ENCODE measurements at places on chromosomes 3 and 15.

DNA sequence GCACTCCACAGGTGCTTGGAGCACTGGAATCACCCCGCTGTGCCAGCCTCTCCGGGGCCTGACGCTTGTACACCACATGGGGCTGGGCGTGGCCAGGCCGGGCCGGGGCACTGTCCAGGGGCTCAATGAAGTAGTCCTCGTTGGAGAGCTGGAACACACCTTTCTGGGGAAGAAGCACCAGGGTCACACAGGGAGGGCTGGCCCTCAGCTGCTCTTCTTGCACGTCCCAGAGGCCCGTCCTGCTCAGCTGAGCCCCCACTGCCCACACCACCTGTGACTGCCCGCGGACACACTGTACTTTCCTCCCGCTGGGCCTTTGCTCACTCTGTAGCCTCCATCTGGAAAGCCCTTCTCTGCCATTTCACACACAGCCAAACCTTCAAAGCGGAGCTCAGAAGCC, 13.3 kb downstream of the ADAMTS7 start:
- DNase-seq = no peak

GRCh38 chr3:197793247-197793646, 2.2 kb downstream of the LRCH3 start:
- no peak for DNase-seq

- no peak for DNase-seq
Measured at GRCh38 chr15:82958638-82959037, 6.1 kb upstream of the HOMER2 start.

DNA sequence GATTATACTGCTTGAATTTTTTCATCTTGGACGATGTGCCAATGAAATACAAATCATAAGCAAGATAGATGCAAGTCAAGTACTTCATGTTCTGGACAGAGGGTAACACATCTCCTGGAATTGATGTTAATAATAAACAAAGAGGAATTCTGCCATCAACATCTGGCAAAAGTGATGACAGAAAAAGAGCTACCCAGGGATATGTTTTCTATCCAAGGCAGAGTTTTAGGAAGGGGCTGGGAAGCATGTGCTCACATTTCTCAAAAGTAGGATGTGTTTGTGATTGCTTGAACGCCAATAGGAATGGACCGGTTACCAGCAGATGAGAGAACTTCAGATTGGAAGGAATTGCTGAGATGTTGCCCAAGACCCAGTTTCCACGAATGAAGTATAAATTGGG, 242.6 kb upstream of the AGTR1 start:
- DNase-seq = no peak

DNA sequence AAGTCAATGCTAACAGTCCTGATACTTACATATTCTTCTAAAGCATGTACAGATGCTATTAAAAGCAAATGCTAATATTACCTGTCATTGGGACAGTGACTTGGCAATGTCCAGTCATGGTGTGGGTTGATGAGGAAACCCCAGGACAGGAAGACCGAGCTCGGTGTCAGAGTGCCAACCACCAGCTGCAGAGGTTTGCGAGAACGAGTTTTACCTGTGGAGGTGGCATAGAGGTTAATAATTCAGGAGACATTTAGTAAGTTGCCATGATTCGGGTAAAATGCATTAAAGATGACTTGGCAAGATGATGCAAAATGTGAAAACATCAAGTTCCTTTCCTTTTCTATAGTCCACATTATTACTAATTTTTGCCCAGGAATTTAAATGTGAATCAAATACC, 94.5 kb downstream of the ABI3BP start:
- DNase-seq = no peak

DNA sequence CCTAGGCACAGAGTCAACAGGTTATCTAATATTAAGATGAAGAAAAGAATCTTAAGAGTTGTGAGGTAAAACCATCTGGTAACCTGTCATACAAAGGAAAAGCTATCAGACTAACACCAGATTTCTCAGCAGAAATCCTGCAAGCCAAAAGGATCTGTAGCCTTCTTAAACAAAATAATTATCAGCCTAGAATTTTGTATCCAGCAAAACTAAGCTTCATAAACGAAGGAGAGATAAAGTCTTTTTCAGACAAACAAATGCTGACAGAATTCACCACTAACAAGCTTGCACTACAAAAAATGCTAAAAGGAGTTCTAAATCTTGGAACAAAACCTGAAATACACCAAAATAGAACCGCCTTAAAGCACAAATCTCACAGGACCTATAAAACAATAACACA, 9.9 kb upstream of the IGSF11 start:
- no peak for DNase-seq

GRCh38 chr15:71709808-71710418, 100.4 kb upstream of the NR2E3 start:
- DNase-seq = no peak

DNA sequence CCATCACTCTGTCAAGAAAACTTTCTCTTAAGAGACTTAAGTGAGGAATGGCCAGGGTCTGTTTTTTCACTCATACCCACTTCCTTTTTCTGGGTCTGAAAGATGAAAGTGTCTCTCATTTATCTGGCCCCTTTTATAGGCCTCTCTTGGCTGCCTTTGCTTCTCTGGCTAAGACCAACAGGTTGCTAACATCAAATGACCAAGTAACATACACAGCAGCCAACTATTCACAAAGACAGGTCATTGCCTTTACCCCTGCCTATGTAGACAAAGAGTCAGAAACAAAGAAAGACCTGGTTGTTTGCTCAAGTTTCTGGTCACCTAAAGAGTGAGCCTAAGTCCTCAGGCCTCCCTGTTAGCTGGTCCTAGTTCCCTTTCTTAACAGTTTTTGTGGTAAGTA, 24.0 kb upstream of the CSTA start:
- no peak for DNase-seq

DNA sequence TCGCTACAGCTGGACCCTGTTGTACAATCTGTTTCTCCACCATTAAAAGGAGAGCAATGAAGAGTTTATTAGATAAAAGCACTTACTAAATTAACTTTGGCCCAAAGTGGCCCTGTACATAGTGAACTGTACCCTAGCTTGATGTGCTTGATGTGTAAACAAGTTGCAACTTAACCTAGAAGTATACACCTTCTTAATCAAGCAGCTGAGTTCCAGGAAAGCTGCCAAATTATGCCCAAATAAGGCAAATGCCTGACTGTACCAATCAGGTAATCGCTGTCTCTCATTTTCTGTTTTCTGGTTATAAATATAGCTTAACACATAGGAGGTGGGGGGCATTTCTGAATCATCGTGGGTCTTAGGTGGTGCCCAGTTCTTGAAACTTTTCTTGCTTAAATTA, 704.8 kb upstream of the CBLB start:
- no peak for DNase-seq

DNA sequence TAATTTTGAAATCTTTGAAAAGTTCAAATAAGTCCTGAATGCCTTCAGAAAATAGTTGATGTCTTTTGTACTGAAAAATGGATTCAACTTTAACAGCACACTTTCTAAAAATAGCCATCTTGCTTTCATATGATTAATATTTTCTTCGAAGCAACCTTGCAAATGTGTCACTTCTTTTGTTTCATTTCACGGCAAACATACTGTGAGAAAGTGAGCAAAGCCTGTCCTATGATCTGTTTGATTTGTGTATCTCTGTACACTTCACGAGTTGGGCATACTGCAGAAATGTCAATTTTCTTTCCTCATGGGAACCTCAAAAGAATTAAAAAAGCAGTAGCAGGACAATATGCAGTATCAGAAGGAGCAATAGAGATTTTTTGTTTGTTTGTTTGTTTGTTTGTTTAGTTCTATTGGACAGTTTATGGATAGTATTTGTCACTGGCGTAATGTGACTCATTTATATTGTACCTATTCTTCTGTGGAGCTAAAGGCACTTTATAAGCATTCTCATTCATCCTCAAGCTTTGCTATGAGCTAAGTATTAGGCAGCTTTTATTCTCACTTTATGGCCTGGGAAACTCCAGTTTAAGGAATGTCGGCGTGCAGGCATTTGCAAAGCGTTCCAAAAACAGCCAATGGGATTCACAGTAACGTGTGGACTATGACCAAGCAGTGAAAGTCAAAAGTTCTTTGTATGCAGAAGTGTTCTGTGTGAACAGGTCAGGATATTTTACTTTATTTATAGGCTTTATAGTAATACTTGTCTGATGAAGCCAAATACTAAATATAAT, 572.0 kb downstream of the NAALADL2 start:
- no peak for DNase-seq

GRCh38 chr3:171506743-171507319, 46.6 kb upstream of the TNIK start:
- DNase-seq = no peak

DNA sequence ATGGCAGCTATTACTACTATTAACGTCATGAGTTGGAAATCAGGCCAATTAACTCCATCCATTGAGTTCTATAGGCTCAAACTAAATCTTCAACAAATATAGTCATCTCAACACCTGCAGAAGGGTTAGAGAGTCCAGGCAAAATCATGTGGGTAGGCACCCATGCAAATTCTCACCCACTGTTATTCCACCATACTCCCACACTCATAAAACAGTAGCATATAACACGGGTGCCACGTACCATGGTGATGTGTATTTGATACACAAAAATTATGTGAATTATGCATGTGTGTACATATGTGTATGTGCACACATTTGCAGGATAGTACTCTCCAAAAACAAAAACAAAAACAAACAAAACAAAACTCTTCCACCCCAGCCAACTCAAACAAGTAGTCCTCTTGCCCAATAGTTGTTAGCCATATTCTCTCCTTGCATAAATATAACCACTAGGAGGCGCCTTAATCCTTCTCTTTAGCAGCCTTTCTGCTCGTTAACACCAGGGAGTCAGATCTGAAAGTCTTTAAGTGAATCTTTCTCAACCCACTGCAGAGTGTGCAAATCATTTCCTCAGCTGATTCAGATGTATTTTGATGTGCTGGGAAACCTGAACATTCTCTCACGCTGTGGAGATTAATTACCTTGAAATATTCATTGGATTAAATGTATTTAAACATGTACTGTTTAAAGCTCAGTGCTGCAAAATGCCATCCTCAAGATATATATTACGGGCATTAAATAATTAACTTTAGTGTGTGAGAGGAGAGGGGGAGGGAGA, 38.0 kb upstream of the COPB2 start:
- no peak for DNase-seq

- no peak for DNase-seq
Measured at GRCh38 chr15:73568564-73569280, 64.5 kb downstream of the NPTN start.

- DNase-seq = no peak
Measured at GRCh38 chr3:184512621-184513020, 49.0 kb upstream of the EPHB3 start.

DNA sequence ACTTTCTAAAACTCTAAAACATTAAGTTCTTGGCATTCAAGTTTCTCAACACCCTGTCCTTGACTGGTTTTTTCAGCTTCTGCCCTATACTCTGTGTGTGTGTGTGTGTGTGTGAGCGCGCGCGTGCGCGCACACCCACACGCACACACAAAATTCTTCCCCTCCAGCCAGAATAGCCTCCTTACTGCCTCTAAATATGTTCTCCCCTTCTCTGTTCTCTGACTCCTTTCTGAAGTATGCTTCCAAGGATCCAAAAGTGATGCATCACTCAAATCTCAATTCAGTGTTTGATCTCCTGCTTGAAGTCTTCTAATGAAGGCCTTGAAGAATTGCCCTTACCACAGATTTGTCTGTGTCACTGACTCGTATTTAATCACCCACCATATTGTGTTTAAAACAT, 129.8 kb downstream of the SLC25A26 start:
- DNase-seq = no peak

DNA sequence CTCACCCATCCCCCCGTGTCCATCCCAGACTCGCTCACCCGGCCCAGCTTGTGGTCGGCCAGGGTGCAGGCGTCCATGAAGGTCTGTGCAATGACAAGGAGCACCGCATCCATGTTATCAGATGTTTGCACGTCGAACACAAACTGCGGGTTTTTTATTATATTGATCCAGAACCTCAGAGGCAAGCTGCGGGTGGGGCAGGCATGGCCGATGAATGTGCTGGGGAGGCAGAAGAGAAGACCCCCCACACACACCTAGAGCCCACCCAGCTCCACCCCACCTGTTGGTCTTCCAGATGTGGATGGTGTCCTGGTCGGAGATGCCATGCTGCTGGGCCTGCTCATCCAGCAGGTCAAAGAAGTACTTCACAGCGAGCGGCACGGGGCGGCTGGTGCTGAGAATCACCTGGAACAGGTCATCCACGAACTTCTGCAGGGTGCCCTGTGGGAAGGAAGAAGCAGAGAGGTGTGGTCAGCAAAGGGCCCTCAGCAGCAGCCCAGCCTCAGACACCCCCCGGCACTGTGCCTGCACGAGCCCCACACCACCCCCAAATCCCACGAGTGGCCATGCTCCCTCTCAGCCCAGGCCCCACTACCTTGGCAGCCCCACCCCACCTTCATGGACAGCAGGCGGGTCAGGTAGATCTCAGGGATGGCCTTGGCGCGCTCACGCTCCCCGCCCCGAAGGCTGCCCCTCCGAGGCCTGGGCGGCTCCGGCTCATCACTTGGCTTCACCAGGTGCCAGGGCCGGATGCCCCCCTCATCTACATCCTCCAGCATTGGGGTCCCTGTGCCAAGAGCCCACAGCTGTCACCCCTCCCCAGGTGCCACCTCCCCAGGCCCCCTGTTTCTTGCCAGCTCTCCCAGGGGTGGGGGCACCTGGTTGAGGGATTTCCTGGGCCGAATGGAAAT, 20.3 kb downstream of the PLXNB1 start:
- no peak for DNase-seq

- no peak for DNase-seq
Measured at GRCh38 chr3:2839876-2840275, 270.3 kb downstream of the IL5RA start.

DNA sequence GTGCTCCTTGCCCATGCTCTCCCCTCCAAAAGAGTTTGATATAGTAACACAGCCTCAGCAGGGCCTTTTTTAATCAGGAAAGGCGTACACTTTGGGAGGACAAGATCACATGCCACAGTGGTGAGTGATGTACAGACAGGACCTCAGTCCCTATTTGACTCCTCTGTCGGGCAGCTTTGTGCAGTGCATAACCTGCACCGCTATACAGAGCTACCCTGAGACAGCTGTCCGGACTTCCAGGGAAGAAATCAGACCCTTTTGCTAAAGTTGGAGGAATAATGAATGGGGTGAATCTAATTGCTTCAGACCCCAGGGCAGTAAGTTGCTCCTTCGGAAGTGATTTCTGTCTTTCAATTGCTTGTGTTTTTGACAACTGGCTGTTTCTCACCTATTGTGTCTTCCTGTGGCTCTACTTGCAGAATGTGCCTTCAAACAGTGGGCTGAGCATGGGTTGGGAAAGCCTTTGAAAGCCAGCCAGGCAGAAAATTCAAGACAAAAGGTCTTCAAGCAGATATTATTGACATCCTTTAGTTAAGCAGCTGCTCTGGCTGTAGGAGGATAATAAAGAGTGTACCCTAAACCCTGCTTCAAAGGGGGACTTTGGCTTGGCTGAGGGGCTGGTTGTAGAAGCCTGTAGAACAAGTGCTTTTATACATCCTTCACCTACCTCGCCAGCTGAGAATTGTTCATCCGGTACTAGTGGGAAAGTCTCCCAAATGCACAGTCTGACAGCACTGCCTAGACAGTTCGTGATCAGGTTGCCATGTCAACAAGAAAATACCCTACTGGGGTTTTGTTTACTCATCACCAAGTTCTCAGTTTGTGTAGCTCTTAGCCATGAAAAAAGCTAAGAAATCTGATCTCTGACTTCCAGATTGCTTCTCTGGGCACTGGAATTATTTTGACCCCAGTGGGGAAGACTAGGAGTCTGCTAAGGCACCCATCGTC, 35.1 kb downstream of the SNTN start:
- no peak for DNase-seq

GRCh38 chr3:106277731-106278130, 408.9 kb upstream of the CBLB start:
- DNase-seq = no peak

Measured in activated T-helper 1 cell treated with Interleukin-2 at 50 U/mL for 16 hours (primary cell).